ENCODE measurements at places on chromosomes 3 and 15.

- DNase-seq, result no peak
Measured at GRCh38 chr15:95440712-95441111, 889.8 kb upstream of the NR2F2 start.

- DNase-seq, result peak; percentile 34
Measured at GRCh38 chr3:63914312-63914711, 2.1 kb upstream of the SCAANT1 start.

DNA sequence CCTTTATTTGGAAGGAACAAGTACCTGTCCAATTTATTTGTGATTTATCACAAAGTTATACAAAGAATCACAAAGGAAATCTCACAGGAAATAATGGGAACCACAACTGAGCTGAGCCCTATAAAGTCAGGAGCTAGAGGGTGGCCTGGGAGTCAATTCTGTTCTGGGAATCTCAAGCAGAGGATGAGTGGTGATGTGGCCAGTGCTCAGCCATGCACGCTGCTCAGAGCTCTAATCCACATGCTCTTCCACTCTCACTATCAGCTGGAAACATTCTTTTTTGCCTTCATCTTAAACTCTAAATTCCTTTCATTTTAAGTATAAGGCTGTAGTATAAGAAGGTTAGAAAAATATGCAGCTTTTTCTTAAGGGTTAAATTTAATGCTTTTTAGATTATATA is 36.6 kb downstream of the UACA start:
- DNase-seq, result peak; percentile 39

GRCh38 chr3:144947895-144948294 is 976.3 kb downstream of the DIPK2A start:
- DNase-seq, result no peak

GRCh38 chr3:40978442-40978841 is 220.9 kb upstream of the CTNNB1 start:
- DNase-seq, result no peak

- DNase-seq, result no peak
Measured at GRCh38 chr3:41295740-41296139, 96.4 kb downstream of the CTNNB1 start.

DNA sequence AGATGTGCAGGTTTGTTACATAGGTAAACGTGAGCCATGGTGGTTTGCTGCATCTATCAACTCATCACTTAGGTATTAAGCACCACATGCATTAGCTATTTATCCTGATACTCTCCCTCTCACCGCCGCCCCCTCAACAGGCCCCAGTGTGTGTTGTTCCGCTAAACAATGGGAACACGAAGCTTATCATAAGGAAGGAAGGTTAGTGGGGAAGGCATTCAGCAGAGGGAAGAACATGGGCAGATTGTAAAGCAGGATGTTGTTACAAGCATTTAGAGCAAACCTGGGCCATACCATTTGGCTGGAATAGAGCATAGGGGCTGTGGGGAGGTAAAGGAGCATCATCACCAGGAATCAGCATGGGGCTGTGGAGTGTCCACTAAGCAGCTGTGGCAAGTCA is 111.8 kb downstream of the SSR3 start:
- no peak for DNase-seq

DNA sequence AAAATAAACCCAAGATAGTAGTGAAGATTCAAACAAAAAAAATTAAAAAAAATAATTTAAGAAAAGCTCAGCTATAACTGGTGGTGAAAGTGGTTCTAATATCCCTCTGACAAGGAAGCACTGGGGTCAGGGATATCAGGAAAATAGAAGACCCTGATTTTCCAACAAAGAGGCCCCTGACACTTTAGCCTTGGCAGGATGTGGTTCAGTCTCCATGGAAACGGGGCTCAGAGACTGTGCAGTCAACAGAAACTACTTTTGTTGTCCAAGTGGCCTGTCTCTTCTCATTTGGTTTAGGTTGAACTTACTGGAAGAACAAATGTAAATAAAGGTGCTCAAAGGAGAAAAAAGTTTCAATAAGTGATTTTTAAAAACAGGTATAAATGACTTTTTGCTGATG is 27.2 kb downstream of the INTS14 start:
- DNase-seq, result peak; percentile 36

DNA sequence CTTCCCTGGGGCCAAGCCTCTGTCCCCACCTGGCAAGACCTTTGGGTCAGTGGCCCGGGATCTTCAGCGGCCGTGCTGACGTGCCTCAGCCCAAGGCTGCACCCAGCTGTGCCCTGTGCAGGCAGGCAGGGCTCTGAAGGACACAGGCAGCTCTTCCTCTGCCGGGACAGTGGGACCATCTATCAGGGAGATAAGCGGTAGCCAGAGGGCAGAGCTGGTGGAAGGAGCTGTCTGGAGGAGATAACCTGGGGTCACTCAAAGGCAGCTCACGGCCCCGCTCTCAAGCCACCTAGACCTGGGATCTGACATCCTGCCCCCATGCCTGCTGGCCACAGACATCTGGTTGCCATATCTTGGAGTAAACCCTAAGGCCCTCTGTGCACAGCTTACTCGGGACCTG is 27.3 kb downstream of the DUSP7 start:
- DNase-seq, result no peak

GRCh38 chr15:50685976-50686468 is 575 bp downstream of the TRPM7 start:
- peak; percentile 47 for DNase-seq

DNA sequence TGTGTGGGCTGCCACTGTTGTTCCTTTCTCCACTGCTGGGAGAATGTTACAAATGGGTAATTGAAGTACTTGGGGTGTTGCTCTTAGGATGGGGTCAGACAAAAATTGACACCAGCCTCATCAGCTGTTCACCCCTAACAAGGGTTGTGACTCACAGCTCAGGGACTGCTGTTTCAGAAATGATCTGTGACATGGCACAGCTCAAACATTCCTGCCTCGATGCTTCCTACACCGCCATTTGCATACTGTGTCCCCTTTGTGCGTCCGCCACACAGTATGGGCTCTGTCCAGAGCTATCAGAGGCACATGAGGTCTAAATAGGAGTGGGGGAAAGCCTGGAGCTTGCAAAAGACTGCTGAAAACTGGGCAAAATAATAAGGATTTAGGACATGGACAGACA is 43.9 kb downstream of the CCNL1 start:
- no peak for DNase-seq

DNA sequence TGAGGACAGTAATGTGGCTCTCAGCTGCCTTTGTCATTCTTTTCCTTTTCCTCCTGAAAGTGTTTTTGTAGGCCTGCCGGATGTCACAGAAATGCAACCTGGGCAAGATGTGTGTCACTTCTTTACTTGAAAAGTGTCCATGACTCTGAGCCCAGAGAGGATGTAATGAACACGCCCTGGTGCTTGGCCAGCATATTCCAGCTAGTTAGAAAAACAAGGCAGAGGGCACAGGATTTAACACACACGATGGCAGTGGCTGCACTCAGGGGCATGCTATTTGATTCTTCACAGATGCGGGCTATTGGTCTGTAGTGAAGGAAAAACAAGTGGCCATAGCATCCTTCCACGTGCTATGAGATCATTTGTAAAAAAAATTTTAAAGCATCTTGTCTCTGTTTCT is 30.3 kb upstream of the PTX3 start:
- no peak for DNase-seq

- peak; percentile 32 for DNase-seq
Measured at GRCh38 chr3:134407239-134407625, 33.0 kb upstream of the AMOTL2 start.

DNA sequence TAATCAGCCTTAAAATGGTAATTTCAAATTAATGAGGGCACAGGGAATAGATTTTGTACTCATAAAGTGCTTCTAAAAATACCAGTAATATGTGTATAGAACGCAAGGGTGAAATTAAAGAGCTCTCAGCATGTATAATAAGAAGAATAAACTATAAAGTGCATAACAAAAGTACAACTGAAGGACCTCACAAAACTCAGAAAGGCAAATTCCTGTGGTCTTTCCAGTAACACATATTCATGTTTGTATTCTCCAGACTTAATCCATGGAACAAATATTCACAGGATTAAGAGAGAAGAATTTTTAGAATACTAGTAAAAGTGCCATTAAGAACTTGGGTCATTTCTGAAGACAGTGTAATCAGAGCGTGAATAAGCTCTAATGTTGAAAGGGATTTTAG is 646.3 kb downstream of the CADM2 start:
- no peak for DNase-seq

- DNase-seq, result peak; percentile 17
Measured at GRCh38 chr15:55267401-55268175, 22.0 kb downstream of the RAB27A start.

DNA sequence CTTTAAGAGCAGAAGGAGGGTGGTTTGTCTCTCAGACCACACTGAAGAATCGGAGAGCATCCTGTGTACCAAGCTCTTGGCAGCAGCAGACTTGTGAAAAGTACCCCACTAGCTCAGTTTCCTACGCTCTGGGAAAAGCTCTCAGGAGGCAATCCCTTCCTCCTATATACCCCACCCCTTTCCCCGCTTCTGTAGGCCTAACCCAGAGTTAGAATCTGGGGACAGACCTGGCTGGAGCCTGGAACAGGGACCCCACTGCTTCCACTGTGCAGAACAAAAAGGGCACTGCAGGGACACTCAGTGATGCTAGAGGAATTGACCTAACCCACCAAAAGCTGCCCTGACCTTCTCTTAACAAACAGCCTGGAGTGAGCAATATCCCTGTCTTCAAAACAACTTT is 70.0 kb upstream of the CCDC39 start:
- no peak for DNase-seq

DNA sequence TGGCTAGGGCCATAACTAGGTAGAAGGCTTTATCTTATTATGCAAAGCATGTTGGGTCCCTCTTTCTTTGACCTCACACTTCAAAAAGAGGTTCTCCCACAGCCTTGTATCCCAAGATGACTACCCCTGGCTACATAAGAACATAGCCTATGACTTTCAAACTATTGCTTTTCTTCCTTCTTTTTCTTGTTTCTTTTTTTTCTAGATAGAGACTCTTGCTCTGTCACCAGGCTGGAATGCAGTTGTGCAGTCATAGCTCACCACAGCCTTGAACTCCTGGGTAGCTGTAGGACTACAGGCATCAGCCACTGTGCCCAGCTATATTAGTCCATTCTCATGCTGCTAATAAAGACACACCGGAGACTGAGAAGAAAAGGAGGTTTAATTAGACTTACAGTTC is 47.2 kb downstream of the DIPK2A start:
- peak; percentile 89 for DNase-seq

DNA sequence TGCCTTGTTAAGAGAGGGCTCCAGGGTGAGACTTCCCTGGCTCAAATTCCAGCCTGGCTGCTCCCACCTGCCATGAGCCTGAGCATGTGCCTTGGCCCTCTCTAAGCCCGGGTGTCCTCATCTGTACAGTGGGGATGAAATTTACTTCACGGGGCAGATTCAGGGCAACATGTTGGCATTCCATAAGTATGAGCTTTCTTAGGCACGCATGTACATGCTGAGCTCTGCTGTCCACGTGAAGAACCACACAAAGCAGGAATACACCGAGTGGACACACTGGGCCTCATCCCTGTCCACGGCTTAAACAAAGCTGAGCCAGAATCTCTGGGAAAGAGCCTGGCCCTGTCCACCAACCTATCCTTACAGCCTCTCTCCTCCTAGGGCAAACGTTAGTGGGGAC is 167.4 kb downstream of the OSBPL10 start:
- DNase-seq, result no peak

- no peak for DNase-seq
Measured at GRCh38 chr3:41411065-41411464, 211.8 kb downstream of the CTNNB1 start.

- DNase-seq, result no peak
Measured at GRCh38 chr15:70260580-70260979, 162.9 kb upstream of the TLE3 start.

DNA sequence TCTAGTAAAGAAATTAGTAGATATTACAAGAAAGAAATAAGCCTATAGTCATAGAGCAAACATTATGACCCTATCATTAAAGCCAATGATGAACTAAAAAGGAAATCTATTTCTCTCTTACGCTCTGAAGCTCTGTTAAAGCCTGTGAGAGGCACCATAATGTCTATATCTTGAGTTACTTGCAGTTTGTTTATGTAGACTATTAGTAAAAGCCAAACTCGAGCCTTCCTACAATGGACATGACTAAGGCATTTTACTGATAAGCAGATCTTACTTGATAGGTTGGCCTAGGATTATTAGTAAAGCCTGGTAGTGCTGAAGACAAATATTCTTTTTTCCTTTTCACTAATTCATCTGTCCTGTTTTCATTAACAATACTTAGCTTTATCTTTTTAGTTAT is 32.7 kb downstream of the LRRC3B start:
- no peak for DNase-seq

DNA sequence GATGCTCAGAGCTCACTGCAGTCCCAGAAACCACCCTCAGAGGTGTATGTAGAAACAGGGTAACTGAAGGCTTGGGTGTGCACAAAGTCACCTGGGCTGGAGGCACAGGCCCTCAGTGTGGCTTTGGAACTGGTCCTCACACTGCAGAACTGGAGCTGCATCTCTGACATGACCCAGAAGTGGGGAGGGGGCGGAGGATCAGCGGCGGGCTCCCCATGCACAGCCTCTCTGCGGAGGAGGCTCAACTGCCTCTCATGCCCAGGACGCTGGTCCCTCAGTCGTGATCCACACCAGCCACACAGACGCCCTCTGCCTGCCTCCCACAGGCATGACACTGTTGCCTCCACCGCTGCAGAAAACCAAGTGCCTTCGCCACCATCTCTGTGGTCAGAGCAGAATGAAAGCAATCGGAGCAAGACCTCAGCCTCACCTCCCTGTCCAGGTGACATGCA is 73.7 kb downstream of the TM2D3 start:
- no peak for DNase-seq

DNA sequence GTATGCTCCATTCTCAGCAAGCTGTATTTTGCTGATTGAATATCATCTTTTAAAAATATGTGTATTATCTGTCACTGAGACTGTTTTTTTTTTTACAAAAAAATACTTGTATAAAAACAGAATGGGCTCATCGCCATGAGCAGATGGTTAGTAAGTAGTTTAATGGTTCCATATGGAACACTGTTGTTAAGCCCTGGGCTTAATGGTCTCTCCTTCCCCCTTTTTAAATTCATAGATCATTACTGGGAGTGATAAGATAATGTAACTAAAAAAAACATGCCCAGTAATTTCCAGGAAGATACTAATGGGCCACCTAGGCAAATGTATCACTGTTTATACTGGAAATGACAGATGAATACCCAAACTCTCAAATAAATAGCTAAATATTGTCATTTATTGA is 95.3 kb upstream of the TPRG1 start:
- no peak for DNase-seq

DNA sequence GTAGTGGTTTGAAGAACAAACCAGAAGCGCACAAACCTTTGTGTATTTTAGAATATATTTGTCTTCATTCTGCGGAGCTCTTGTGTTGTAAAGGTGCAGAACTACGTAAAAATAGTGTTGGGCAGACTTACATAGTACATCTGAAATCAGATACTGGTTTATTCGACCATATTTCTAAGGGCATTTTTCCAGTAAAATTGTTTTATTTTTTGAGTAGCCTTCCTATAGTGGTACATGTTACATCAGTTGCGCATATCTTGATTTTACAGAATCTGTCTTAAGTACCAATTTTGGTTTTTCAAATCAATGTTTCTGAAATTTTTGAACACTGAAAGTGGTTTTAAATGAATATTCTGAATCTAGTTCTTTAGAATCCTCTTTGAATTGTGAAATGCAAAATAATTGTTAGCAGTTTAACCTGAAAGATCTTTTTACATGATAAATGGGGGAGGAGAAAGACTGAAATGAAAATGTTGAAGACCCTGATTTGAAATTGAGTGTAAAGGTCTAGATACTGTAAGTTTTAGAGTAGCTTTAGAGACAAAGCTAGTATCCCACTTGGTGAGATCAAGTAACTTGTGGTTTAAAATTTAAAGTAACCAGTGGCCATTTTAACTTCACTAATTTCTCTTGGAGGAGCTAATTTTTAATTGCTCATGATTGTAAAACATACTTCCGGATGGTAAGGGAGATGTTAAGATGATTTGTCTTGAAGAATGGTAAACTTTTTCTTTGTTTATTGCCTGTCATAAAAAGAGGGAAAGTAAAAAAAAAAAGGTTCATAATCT is 15.5 kb upstream of the CHD2 start:
- DNase-seq, result no peak
